EL (cell line): ENCODE measurements at places on chromosomes 16 and 17.

DNA sequence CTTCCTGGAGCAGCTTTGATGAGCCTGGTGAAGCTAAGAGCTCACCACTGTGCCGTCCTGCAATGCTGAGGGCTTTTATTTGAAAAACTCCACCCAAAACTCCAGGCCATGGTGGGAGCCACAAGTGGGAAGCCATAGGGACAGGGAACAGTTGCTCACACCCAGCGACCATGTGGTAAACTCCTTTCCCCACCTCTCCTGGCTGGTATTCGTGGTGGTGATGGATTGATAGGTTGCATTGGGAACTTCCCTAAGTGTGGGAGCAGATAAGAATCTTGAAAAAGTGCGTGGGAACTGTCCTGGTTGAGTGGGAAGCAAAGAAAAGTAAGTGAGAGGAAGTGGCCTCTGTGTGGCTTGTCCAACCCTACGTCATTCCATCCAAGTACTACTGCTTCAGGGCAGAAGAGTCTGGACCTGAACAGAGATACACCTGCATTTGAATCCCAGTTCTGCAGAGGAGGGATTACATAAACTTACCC, at the start of gene CCL1:
Gene CCL1, minus strand, starts transcription at position 51 of the 479 bp plus-strand sequence. CDS start 72 bp downstream, outside the sequence.
- DNase-seq, result no peak

- no peak for DNase-seq
Observed at GRCh38 chr17:72422204-72422504, 301.3 kb downstream of the SOX9 start.

DNA sequence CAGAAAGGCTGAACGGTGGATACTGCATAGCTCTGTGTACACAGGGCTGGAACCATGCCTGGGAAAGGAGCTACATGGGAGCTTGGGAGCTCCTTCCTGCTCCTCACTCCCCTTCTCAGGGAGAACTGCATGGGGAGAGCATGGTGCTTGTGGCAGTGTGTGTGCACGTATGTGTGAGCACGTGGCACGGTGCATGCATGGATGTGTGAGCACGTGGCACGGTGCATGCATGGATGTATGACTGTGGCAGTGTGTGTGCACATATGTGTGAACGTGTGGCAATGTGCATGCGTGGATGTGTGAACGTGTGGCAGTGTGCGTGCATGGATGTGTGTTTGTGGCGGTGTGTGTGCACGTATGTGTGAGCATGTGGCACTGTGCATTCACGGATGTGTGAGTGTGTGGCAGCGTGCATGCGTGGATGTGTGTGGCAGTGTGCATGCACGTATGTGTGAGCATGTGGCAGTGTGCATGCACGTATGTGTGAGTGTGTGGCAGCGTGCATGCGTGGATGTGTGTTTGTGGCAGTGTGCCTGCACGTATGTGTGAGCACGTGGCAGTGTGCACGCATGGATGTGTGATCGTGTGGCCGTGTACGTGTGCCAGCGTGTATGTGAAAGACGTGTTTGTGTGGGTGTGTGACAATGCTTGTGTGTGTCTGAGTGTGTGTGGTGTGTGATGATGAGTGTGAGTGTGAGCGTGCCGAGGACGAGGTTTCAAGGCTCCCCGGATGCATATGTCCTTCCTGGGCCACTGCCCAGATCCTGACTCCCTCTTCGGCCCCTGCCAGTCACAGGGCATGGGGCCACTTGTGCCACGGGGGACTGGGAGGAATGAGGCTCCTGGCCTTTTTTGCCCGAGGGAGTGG, 52.4 kb upstream of the JPH3 start:
- no peak for DNase-seq

GRCh38 chr17:10613775-10614513, 43.2 kb downstream of the MYH3 start:
- peak; percentile 52 for DNase-seq

DNA sequence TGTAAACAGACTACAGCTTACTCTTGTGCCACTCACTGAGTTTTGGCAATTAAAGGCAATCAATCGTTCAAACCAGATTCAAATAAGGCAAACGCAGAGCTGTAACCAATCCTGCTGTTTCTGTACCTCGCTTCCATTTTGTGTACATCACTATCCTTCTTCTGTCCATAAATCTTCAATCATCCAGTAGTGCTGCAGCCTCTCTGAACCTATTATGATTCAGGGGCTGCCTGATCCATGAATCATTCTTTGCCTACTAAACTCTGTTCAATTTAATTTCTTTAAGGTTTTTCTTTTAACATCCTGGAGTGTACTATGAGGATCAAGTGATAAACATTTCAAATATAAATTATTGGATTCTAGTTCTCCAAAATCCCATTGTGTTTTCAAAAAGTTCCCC, 93.9 kb downstream of the CEP112 start:
- peak; percentile 44 for DNase-seq

- DNase-seq, result peak; percentile 100
Observed at GRCh38 chr16:70715055-70715858, 29.4 kb upstream of the MTSS2 start.

- no peak for DNase-seq
Observed at GRCh38 chr16:4313563-4314531, 2.0 kb upstream of the GLIS2 start.

DNA sequence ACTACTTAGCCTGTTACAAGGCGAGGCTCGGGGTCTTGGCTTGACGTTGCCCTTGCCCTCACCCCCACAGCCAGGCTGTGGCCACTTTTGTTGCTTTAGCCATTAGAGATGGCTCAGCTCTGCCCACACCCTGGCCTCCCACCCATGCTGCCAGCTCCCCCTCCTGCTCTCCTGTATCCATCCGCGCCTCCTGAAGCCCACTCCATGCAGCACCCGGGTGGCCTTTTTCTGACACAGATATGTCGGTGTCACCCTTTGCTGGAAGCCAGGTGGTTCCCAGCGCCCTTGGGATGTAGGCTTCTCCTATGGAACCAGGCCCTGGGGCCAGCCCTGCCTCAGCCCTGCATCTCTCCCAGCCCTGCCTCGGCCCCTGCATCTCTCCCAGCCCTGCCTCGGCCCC, 9.7 kb downstream of the TSC2 start:
- DNase-seq, result no peak

DNA sequence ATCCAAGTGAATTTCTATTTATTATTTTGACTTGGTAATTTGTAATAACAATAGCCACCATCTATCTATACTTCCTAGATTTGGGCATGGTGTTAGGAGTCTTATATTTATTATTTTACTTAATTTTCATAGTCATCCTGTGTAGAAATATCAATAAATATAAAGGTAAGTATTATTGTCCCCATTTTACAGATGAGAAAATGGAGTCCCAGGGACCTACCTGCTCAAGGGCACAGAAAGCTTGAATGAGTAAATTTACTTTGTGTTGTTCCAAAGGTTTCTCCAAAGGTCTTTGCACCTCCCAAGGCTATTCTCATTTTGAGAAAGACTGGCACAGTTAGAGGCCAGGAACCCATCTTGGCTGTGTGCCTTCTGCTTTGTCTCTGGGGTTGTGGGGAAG, 738.3 kb downstream of the WWOX start:
- DNase-seq, result no peak

DNA sequence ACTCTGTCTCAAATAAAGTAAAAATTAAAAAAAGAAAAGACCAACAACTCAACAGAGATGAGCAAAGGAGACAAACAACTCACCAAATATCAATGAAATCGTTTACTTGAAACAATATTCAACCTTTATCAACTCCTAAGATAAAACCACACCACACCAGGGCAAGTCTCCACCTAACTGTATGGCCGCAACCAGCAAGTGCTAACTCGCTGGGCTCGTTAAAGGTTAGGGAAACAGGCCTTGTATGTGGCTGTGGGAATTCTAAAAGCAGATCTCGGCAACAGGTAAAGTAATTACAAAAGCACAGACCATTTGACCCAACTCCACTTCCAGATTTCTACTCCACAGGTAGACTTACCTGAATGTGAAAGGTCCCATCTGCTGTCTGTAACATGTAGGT, 9.3 kb downstream of the ZCCHC14 start:
- no peak for DNase-seq

DNA sequence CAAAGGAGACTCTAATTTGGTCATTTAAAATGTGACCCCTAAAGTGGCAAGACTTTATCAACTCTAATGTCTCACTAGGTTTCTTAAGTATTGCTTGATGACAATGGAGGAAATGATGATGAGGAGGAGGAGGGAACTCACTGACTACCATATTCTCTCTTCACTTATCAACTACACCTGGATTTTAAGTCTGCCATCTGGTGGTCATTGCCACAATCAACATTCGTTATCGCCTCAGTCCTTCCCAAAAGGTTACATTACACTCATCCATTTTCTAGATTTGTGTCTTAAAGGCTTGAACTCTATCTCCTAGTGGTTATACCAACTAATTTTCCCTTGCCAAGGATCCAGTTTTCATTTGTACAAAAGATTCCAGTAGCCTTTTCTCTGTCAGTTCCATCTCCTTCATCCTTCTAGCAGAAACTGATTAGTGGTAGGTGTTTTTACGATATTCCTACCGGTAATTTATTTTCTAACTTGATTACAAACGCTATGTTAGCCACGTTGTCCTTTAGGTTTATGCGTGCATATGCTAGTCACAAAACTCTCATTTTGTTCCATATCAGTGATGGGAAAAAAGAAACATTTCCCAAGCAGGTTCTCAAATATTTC, 114.6 kb upstream of the NOG start:
- peak; percentile 35 for DNase-seq

GRCh38 chr17:48722915-48723422, at the start of gene PRAC2:
PRAC2 (plus strand) TSS chr17:48723185; CDS start chr17:48724411, 1,226 bp downstream.
- DNase-seq, result no peak

GRCh38 chr17:497241-498034, 144.8 kb upstream of the RPH3AL start:
- peak; percentile 29 for DNase-seq

- DNase-seq, result no peak
Observed at GRCh38 chr17:17365476-17366110, 62.4 kb downstream of the NT5M start.

- DNase-seq, result no peak
Observed at GRCh38 chr17:81157848-81158687, 7.2 kb upstream of the PVALEF start.

DNA sequence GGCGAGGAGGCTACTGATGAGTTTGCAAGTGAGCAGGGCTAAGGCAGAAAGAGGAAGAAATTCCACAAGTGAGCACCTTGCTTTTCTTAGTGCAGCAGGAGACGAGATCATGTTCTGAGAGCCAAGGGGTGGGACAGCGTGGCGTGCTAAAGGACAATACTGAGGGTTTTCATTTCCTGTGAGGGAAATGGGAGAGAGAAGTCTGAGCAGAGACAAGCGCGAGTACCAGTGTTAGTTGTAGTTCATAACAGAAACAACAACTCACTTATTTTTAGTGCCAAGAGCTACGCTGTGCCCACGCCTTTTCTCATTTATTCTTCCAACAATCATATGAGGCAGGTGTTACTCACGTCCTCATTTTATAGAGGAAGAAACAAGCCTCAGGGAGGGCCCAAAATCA, 2.3 kb downstream of the SPACA3 start:
- no peak for DNase-seq

- DNase-seq, result no peak
Observed at GRCh38 chr17:67328026-67328425, 38.4 kb downstream of the PSMD12 start.

DNA sequence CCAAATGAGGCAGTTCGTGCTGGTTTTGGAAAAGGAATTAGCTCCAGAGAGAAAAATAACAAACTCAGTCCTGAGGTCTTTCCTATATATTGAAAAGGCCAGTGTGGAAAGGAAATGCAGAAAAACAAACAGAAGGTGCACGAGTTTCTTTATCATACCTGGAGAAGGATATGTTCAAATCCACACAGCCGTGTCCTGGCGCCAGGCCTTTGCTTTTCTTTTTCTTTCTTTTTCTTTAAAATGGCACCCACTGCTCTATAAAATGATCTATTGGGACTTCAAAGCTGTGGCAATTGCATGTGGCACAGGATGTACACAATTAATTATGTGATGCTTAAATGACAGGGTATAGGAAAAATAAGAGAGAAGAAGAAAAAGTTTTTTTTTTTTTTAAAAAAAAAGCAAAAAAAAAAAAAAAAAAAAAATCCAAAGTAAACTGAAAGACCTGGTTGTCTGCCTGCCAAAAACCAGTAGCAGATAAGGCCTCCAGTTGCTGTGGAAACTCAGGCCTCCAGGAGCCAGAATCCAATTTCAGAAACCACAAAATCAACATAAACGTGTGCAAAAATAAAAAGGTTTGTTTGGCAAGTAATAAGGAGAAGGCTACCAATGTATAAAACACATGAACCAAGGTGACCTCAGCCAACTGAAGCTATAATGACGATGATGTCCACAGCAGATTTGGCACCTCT, 957.6 kb upstream of the SOX9 start:
- DNase-seq, result no peak

GRCh38 chr17:7848739-7849129, 6.1 kb upstream of the TMEM88 start:
- DNase-seq, result no peak

DNA sequence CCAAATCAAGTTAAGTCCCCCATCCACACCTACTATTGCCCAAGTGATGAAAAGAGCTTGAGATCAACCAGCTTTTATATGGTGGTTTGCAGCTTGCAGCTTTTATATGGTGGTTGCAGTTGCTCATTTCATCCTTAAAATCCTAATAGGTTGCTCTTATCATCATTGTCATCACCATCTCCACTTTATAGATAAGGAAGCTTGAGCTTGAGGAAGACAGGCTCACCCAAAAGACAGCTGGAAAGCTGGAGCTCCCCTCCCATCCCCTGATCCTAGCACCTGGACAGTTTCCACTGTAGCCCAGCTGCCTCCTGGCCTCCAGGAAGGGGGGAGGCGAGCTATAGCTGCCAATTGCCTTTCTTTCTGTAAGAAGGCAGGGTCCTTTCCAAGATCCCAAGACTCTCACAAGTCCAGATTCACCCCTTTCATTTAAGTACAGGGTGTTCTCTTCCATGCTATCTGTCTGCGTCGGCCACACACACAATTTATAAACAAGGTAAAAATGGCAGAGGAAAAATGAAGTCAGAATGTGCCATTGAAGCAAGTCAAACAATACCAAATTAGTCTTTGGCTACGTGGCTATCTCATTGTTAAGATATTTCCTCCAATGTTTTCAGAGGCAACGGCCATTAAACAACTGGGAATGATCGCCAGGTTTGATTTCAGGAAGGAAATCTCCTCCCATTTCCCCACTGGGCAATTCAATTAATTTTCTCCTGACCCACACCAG, 63.3 kb downstream of the PECAM1 start:
- no peak for DNase-seq

GRCh38 chr16:89481356-89481955, 8.9 kb downstream of the ANKRD11 start:
- DNase-seq, result no peak

DNA sequence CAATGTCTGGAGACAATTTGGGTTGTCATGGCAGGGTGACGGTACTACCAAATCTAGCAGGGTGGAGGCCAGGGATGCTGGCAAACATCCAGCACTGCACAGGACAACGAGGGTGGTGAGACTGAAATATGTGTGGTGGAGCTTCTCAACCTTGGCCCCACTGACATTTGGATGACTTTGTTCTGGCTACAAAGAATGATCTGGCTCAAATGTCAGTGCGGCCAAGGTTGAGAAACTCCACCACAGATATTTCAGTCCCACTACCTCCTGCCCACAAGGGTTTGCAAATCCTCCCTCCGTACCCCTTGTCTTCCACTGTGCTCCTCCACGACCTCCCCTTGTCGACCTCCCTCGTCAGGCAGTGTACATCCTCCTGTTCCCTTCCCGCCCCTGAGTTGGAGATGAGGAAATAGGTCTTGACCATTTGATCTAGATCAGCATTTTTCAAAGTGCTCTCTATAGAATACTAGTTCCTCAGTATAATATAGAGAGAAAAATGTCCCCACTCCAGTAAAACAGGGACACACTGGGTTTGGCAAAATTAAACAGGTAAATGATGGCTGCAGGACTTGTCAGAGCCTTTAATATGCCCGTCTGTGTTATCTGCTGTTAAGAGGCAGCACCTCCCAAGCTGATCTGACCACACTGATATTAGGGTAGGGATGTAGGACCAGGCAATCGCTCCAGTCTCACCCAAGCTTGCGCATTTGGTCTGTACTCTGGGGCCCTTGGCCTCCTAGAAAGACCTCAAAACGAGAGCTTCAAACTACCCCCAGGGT, 6.8 kb downstream of the OSGIN1 start:
- no peak for DNase-seq
